Activated CD8-positive, alpha-beta memory T cell treated with anti-CD3 and anti-CD28 coated beads for 48 hours (primary cell): ENCODE measurements at places on chromosomes 4 and X.

DNA sequence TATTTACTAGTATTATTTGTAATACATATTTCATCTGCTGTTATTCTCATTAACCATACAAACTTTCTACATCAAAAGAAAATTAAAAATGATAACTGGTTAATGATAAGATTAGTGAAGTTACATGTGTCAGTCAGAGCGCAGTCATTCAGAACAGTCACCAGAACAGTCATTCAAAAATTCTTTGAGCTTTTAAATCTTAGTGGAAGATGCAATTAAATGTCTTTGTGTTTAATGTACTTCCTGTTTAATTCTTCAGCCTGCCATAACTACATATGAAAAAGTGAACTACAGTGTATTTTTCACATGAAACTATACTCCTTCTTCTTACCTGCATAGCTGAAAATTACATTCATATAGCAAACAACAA, 179.7 kb upstream of the NDST4 start:
- DNase-seq = no peak

DNA sequence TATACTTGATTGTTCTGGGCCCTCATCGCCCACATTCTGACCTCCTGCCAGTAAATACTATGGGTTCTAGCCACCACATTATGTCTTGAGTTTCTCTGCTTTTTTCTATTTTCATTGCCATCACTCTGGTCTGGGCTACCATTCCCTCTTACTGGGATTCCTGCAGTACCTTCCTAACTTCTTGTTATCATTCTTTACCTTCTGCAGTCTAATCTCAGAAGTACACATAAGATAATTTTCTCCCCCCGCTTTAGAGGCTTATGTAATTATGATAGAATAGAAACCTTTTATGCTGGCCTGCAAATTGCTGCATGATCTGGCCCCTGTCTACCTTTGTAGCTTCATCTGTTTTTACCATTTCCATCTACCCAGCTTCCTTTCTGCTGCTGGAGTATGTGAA, 19.2 kb downstream of the STIM2 start:
- DNase-seq = no peak

- DNase-seq = no peak
Observed at GRCh38 chr4:122576261-122577188, 44.3 kb downstream of the IL21 start.

DNA sequence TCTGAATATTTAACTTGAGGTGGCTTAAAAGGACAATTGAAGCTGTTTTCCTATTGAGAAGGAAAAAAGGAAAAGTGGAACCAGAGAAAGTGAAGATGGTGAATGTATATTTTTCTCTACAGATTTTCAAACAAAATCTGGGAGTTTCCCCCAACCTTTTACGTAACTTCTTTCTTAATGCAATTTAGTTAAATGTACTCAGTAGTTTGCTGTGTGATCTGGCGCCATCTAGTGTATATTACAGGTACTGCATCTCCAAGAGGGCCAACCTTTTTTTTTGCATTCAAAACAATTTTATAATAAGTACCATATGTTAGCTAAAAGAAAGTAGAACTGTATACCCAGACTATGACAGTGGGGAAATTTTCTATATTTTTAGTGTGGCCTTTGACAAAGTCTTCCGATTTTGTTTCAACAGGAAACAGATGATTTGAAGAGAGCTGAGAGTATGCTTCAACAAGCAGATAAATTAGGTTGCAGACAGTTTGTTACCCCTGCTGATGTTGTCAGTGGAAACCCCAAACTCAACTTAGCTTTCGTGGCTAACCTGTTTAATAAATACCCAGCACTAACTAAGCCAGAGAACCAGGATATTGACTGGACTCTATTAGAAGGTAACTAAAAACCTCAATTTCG, 82.0 kb downstream of the PLS3 start:
- DNase-seq = no peak

GRCh38 chrX:124289443-124289842, 43.0 kb upstream of the TEX13D start:
- DNase-seq = no peak

DNA sequence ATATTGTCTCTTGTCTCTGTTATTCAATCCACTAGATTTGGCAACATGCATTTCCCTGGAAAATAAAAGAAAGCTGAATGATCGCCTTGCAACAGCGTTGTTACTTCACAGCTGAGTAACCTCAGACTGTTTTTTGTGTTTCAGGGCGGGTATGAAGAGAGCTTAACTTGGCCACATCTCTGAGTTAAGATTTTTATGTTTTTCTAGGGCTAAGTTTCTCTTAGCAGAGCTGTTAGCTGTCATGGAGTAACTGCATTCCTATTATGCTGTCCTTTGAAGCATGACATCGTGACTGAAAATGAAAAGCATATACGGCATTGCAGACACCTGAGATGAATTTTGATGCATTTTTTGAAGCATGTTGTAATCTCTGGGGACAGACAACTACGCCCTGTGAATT, 1798.9 kb downstream of the PCDH7 start:
- DNase-seq = no peak

DNA sequence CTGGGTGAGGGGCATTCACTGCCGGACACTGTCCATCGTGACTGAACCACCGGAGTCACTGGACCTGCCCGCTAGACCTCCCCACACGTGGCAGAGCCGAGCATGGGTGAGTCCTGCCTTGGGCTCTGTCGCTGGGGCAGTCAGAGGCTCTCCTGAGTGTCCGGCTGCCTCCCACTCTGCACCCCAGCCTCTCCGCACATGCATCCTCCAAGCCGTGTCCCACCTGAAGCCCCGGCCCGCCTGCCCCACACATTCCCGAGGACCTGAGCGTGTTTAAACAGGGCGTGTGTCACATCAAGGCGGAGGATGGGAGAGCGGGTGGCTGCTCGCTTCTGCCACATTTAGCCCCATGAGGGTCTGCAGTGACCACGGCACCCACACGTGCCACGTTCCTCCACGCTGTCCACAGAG, 4.7 kb downstream of the CPLX1 start:
- no peak for DNase-seq

DNA sequence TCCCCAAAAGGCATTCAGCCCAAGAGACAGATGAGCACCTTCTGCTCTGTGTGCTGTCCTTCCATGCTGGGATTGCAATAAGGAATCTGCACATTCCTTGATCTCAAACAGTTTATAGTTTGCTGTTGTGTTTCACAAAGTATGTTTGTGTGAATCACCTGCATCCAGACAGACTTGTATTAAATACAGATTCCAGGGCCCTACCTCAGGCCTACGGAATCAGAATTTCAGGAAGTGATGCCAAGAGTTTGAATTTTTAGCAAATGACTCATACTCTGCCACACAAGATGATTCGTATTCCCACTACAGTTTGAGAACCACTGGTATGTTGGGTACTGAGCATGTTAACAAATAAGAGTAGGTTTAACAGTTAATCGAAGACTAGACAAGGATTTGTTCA, 7.0 kb downstream of the VAMP7 start:
- DNase-seq = no peak
